ENCODE measurements at places on chromosomes 5 and 9.
A peak's percentile ranks its signal among the peaks of the same experiment; 100 is the strongest.

- peak; percentile 20 for DNase-seq
These were observed 578 bp upstream of the PSAT1 start for GRCh38 chr9:78296201-78296892.

- DNase-seq: no peak
These were observed 49.3 kb downstream of the RASGEF1C start for GRCh38 chr5:180159756-180160155.

DNA sequence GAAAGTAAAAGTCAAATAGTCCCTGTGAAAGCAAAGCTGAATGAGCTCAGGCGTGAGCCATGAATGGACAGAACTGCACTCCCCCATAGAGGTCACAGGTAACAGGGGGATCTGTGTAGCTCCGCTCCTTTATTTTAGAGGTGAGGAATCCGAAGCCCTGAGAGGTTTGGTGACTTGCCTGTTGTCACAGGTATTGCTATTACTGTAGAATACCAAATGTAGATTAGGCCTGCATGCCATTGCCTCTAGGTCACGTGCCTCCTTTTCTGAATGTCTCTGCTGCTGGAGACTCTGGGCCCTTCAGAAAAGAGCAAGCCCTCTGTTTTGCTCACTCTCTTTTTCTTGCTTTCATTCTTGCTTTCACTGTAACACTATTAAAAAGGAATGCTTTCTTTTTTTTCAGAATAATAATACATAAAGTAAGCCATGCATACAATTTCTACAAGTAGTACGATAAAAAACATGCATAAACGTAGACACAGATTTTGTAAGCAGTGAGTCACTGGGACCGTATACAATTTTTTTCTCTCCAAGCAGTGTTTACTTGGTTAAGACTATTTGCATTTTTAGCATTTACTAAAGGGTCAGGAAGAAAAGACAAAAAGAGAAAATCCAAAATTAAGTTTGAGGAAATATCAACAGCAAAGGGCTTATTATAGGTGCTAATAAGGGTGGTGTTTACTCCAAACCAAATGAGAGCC is 568.7 kb upstream of the ADAMTS16 start:
- no peak for DNase-seq

DNA sequence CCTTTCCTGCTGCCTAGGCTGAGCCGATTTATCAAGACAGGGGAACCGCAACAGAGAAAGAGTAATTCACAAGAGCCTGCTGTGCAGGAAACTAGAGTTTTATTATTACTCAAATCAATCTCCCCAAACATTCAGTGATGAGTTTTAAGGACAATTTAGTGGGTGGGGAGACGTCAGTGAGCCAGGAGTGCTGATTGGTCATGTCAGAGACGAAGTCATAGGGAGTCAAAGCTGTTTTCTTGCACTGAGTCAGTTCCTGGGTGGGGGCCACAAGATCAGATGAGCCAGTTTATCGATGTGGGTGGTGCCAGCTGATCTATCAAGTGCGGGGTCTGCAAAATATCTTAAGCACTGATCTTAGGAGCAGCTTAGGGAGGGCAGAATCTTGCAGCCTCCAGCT is 19.0 kb downstream of the SNX24 start:
- DNase-seq: no peak

DNA sequence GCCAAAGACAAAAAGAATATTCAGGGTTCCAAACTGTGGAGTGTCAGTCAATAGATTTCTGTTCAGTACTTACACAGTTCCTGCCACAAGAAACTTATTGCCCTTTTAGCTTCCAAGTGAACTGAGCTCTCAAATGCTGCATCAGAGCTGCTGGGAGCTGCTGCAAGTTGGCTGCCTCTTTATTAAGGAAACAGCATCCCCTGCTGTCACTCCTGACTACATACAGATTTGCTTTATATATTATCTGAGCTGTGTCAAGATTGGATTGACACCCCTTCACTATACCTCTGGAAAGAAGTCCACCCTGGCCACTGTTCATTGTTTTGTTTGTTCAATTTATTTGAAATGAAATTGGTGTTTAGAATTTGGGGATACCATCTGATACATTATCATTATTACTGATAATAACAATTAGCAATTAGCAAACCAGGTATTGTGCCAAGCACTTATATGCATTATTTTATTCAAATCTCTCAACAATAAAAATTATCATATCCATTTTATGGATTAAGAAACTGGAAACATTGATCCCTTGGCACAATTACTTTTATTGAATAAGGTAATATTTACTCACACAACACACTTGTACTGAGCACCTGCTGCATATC is 16.4 kb upstream of the C5orf58 start:
- no peak for DNase-seq

DNA sequence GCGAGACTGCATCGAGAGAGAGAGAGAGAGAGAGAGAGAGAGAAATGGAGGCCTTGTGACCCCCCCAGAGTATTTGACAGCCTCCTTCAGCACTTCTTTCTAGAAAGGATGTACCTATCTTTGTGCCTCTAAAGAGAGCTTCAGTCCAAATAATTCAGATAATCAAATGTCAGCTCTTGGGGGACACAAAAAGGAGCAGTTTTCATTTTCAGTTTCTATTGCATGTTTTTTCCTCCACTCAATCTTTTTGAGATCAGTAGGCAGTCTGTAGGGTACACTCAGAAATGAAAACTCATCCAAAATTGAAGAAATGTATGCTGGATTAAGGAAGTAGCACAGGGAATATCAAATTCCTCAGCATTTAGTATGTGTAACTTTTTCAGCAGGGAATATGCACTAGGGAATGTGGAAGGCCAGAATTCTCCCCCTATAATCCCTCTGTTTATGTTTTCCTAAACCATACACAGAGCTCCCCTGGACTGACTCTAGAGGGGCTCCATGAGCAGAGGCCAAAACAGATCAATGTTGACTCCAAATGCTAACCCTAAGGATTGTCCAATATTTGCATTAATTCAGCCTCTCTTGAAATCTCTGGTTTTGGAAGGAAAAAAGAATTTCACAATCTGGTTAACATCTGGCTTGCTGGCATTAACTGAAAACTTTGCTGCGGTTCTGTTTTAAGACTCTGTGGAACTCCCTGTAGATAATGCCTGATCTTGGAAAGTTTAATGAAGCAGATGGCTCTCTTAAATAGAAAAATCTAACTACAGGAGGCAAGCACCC is 250.1 kb downstream of the CEMIP2 start:
- no peak for DNase-seq

GRCh38 chr9:137031904-137032640 is at the start of gene FUT7:
FUT7 (minus strand) TSS chr9:137032088; CDS start chr9:137031991, 97 bp downstream.
- DNase-seq: peak; percentile 34

- no peak for DNase-seq
These were observed 24.2 kb upstream of the ANKRD33B start for GRCh38 chr5:10539687-10539998.

DNA sequence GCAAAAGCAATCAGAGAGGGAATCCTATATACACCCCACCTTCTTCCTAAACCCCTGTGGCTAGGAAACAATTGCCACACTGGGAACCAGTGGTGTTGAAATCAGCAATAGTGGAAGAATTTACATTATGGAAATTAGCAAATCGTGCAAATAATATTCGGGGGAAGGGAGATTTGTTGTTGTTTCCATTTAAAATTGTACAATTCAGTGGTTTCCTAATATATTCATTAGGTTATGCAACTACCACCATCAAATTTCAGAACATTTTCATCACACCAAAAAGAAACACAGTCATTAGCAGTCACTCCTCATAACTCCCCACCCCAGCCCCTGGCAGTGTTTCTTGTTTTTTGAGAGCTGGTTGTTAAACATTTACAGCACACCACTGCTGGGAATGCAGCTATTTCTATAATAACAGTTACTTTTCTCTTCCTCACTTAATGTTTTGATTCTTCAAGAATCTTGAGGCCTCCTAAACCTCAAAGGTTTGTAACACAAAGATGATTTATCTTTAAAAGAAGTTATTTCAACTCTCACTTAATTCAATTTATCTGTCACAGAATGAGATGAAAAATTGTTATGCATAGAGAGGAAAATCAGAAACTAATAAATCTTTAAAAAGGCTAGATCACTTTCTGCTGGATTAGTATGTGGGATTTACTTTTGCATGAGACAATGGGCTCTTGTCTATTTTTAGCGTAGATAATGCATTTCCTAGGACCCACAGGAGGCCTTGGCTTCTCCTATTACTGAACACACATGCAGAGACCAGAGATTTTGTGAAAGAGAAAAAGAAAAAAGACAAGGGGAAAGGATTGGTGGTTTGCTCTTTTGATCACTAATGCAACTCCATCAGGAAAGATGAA is 91.8 kb upstream of the DAPK1 start:
- no peak for DNase-seq

GRCh38 chr5:156414391-156414790 is 87.4 kb downstream of the SGCD start:
- no peak for DNase-seq

- DNase-seq: peak; percentile 37
These were observed 2.9 kb downstream of the DNAJB5 start for GRCh38 chr9:34992376-34992951.

DNA sequence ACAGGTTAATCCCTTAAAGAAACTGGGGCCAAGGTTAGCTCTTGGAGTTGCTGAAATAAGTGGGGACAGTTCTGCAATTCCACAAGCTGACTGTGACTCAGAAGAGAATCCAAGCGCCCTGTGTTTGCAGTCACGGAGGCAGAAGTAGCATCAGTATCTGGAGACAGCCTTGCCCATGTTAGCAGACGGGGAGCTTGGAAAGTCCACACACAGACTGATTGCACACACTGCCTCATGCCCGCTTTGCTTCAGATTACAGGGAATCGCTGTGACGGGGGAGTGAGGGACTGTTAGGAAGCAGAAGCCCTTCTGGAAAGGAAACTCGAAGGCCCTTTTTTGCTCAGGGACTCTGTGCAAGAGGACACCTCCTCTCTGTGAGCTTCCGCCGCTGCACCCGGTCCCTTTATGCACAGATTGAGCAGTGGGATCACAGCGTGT is 30.9 kb upstream of the PPP1R26 start:
- DNase-seq: no peak

DNA sequence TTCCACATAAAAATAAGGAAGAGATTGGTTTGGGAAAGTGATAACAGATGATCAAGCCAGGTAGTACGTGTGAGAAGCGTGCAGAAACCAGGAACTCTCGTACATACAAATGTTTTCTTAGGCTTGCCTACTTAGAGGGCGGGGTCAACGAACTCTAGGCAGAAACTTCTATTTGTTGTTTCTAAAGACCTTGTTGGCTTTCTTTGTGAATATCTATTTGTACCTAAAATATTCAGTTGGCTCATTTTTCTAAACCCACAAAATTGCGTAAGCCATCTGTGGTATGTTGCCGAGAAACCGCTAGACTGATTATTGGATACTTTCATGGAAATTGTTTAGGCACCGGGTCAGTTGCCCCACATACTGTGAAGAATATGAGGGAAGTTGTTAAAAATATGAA is 458.5 kb downstream of the MAT2B start:
- no peak for DNase-seq

- DNase-seq: no peak
These were observed 250.9 kb downstream of the CD180 start for GRCh38 chr5:66945389-66946349.

DNA sequence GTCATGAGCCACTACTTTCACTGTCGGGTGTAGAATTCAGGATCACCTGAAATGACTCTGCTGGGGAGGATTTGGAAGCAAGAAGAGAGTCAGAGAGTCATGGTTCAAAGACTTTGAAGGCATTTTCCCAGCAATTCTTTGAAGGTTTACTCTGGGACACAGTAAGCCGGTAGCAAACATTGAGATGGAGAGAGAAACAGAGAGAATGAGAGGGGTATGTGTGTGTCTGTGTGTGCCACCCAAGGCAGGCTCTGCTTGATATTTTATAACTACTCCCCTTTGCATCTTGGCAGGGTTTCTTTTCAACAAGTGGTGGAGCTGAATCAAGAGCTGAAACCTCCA is 89.8 kb downstream of the ANKRD55 start:
- no peak for DNase-seq

DNA sequence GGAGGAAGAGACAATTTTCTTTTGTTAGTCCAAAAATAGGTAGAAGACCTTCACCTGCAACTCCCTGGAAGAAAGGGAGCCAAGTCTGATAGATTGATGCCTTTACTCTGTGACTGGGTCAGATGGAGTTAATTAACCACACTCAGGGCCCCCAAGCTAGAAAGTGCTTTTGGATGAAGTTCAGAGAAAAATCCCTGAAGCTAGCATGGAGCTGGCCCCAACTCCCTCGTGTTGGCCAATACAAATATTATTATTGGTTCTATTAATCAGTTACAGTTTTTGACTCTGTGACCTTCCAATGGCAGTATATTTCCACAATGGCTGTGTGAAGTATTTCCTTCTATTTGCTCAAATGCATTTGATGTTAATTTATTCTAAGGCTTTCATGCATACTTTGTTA is 1753.5 kb downstream of the EFNA5 start:
- DNase-seq: no peak

DNA sequence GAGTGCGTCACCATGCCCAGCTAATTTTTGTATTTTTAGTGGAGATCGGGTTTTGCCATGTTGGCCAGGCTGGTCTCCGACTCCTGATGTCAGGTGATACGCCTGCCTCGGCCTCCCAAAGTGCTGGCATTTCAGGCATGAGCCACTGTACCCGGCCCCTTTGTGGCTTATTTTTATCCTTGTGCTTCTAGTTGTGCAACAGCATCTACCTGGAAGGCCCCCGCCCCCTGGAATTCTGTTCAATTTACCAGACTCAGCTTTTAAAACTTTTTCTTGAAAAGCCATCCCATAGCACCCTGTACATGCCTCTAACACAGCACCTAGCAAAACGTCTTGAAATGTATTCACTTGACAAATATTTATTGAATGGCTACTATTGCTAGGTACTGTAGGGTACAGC is 9.7 kb upstream of the GPBP1 start:
- DNase-seq: no peak

Measured in activated T-cell treated with anti-CD3 and anti-CD28 coated beads, Interleukin-2, amount 50 U/mL, for 1 hour (primary cell).